ENCODE measurements at places on chromosomes 12 and 14.

- no peak for DNase-seq
Measured at GRCh38 chr12:70070494-70071007, 172.7 kb upstream of the CNOT2 start.

GRCh38 chr14:58765418-58765831 is 127.7 kb downstream of the DACT1 start:
- DNase-seq: no peak

- DNase-seq: no peak
Measured at GRCh38 chr12:108914121-108914531, 34.2 kb downstream of the DAO start.

GRCh38 chr12:48038085-48038484 is 33.8 kb upstream of the COL2A1 start:
- DNase-seq: no peak

- no peak for DNase-seq
Measured at GRCh38 chr12:11821386-11822080, 172.1 kb downstream of the ETV6 start.

- DNase-seq: no peak
Measured at GRCh38 chr14:73935666-73936065, 14.2 kb downstream of the FAM161B start.

DNA sequence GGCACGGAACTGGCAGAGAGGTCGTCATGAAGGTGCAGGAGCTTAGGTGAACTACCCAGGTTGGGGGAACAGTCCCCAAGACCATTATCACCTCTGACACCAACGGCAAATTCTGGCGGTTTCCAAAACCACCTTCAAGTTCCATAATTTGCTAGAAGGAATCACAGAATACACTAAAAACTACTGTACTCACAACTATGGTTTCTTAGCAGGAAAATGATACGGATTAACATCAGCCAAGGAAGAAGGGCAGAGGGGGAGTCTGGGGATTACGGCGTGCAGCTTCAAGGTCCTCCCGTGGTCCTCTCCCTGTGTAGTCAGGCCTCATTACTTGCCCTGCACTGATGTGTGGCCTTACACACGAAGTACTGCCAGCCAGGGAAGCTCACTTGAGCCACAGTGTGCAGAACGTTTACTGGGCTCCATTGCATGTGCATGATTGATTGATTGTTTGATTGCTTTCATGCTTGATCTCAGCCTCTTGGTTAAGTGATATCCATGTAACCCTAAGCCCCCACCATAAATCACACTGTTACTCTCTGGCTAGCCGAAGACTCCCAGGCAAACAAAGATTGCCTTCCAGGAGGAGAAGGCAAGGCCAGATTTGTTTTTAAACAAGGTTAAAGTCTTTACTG is 837 bp upstream of the STX2 start:
- DNase-seq: no peak

DNA sequence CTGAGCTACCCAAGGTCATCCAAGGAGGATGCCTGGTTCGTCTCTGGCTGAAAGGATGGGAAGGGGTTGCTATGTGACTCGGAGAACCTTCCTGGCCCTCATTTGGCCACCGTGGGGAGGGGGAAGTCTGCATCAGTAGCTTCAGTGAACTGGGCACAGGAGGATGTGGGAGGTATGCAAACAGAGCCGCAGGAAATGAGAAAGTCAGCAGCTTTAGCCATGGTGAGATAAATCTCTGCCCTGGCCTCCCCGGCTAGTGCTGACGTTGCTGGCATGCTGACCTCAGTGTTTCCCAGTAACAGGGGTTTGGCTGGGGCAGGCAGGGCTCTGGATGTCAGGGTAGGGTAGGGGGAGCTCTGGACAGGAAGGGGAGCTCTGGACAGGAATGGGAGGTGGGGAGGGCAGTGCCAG is 2.3 kb upstream of the CEBPE start:
- DNase-seq: no peak

- no peak for DNase-seq
Measured at GRCh38 chr12:55057481-55057880, 37.7 kb downstream of the NEUROD4 start.

DNA sequence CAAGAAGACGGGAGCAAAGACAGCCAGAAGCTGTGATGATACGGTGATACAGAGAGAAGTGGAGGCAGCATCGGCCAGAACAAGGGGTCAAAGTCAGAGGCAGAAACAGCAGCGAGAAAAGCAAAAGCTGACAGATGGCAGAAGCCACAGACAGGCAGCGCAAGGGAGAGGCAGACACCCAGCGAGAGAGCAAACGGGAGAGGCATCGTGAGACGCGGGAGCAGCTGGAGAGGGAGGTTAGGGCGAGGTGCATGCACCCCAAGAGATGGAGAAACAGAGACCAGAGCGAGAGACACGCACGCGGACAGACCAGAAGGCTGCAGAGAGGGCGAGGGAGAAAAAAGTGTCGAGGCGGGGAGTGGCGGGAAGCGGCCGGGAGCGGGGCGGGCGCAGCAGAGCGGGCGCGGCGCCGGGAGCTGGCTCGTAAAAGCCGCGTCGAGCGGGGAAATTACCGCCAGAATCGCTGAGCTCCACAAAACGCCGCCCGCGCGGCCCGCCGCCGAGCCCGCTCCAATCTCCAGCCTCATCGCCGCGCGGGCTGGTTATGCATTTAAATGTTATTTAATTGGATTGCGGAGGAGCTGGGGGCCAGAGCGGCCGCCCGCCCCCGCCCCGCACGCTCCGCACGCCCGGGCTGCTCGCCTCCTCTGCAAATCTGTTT is 15.6 kb downstream of the SMUG1 start:
- DNase-seq: no peak

- DNase-seq: no peak
Measured at GRCh38 chr12:64580681-64581080, 29.6 kb upstream of the RASSF3 start.
